ENCODE measurements at places on chromosomes 1 and 21.

DNA sequence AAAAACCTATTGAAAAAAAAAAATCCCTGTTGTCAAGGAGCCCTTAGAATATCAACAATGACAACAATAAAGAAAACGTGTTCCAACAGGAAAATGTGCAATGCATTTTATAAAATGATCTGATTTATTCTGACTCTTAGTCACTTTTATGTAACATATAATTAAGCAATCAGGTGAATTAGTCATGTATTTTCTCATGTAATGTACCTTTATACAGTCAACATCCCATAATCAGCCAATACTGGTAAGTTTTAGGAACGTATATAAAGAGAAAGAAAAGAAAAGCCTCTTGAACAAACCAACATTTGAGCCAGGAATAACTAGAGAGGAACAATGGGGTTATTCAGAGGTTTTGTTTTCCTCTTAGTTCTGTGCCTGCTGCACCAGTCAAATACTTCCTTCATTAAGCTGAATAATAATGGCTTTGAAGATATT is at the start of gene CLCA4:
Gene CLCA4 (plus strand): TSS at position 292 of the 435 bp plus-strand sequence. CDS start 42 bp downstream, at position 334.
- DNase-seq: peak; percentile 1

DNA sequence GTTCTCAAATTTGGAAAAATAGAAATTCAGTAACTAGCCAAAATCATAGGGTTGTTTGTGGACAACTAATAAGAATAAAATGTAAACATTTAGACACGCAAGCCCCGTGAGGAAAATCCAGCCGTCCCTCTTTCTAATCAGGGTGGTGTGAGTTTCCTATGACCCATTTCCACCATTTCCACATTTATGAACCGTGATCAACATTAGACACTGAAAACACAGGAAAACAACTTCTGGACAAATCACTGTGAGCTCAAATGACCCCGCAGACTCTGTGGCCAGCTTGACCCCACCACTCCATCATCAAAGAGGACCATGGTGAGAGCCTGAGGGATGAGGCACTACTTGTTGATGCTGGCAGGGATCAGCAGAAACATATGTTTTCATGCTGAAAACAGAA is 101.0 kb downstream of the SIM2 start:
- DNase-seq: no peak

- no peak for DNase-seq
Measured at GRCh38 chr1:102751111-102751510, 357.2 kb downstream of the COL11A1 start.

DNA sequence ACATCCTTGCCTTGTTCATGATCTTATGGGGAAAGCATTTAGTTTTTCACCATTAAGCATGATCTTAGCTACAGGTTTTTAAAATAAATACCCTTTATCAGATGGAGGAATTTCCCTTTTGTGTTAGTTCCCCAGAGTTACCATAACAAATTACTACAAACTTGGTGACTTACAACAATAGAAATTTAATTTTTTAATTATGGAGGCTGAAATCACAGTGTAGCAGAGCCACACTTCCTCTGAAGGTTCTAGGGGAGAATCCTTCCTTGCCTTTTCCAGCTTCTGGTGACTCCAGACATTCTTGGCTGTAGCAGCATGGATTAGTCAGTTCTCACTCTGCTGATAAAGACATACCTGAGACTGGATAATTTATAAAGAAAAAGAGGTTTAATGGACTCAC is 18.5 kb downstream of the MIGA1 start:
- DNase-seq: no peak

DNA sequence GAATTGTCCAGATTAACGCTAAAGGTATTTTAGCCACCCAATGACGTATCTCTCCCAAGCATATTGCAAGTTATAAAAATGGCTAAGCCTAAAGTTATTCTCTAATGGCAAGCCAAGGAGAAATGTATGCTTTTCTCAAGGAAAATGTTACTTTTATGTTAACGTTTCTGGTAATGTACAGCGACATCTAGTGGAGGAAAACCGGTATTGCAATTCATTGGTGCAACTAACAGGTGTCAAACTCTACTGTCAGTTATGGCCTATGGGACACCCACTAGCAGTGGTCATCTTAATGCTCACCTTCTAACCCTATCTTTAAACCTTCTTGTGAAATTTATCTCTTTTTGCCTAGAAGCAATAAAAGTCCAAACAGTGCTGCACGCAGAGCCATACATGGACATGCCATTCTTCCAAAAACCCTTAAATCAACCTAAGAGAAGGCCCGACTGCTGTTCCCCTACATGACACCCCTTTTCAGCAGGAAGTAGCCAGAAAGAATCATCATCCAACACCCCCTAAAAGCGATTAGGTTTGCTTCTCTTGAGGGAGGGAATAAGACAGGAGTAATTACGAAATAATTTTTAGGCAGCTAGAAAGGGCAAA is 68.7 kb upstream of the LRIF1 start:
- peak; percentile 52 for DNase-seq

DNA sequence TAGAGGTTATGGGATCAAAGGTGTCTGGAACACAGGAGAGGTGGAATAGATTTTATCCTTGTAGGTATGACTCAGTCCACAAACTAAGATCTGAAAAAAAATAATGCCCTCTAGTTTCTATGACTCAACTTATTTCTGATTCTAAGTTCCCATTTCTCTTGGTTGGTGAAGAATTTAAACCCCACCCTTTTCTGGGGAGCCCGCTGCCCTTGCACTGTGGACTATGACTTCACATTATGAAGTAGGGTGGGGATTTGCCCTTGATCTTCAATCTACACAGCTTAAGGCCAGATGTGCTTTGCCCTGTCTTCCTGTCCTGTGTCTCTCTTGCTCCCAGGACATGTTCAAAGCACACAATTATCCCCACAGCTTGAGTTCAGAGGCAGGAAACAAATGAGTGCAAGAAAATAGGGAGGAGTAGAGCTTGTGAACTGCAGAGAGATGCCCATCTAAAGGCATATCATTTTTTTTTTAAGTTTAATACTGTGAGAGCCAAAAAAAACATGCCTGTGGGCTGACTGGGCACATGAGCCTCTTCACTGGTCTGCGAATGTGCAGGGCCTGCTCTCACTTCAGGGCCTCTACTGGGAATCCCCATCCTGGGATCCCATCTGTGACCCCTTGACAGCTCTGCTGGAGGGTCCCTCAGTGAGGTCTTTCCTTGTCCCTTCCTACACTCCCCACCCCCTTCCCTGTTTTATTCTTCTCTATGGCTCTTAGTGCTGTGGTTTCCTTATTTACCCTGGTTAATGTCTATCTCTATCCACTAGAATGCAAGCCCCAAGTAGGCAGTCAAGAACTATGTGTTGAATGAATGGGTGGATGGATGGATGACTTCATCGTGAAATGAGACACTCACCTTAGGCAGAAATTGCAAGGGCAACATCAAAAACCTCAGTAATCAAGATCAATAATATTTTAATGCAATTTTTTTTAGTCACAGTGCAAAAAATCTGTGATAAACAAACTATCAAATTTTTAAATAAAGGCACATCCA is 61.5 kb downstream of the CD58 start:
- DNase-seq: peak; percentile 48

GRCh38 chr1:66278260-66279021 is 255.5 kb upstream of the SGIP1 start:
- peak; percentile 90 for DNase-seq

GRCh38 chr1:63073309-63074306 is 248.8 kb upstream of the FOXD3 start:
- peak; percentile 59 for DNase-seq

DNA sequence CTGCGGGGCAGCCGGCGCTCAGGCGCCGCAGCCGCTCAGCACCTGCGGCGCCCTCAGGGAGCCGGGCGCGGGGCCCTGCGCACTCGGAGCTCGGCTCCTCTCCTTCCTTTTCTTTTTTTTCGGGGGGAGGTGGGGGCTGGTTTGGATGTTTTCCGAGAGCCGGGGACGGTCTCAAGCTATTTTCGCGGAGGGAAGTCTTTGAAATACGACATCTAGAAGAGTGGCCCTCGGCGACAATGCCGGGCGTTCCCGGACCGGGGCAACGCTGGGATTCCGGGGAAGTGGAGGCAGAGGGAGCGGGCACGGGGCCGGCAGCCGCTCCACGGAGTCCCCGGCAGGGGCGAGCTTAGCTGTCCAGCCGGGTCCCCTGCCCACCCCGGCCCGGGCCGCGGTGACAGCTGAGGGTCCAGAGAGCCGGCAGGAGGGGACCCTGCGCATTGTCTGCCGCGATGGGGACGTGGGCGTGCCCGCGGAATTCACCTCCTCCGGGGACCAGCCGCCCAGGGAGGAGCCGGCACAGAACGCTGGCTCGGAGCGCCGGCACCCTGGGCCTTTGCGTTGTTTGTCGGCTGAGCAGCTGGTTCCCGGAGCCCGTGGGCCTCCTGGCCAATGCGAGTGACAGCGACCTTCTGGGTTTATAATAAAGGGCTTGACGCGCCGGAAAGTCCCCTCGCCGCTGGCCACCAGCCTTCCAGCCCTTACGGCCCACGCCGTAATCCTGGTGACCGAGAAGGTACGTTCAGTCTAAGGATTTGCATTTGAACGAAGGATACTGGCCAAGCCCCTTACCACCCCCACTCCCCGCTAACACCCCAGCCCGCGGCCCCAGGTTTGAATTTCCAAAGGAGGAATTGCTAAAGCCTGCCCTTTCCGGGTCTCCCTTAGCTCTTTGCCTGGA is 582 bp downstream of the SLC37A1 start:
- DNase-seq: peak; percentile 63

GRCh38 chr1:22665752-22666151 is 12.7 kb downstream of the C1QB start:
- DNase-seq: peak; percentile 29

- DNase-seq: no peak
Measured at GRCh38 chr1:20107796-20108195, 11.5 kb downstream of the PLA2G2D start.

GRCh38 chr1:97433094-97433823 is 487.6 kb downstream of the DPYD start:
- DNase-seq: no peak

DNA sequence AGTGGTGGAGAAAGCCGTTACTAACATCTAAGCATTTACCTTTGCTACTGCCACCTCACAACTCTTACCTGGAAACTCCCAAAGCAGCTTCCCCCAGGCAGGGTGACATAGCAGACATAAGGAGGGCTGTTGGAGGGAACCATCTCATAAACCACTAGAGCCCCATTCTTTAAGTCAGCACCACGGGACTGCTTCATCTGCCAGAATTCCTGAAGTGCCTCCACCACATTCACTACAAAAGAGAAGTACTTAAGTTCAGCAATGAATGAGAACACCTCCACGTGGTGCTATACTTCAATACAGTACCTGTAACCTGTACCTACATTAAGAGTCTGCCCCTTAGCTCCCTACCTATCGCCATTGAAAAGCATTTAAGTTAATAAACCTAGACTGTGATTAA is 10.3 kb downstream of the LIX1L start:
- DNase-seq: no peak

DNA sequence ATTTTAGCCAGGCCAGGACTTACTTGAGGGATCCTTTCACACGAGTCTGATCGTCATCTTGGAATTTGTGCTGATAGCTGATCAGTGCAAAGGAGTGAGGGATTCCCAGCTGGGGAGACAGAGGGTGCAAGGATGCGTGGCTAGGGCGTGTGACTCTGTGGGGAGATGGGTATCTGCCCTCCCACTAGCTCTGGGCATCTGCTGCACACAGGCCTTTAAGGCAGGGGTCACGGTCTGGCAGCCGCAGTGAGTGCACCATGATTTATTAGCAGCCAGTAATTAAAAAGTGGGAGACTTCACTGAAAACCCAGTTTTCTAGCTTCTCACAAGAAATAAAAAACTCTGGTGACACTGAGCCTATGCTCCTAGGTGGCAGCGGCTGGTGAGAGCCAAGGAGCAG is 20.4 kb downstream of the THAP3 start:
- no peak for DNase-seq

- DNase-seq: no peak
Measured at GRCh38 chr1:14759843-14760242, 161.4 kb downstream of the KAZN start.

DNA sequence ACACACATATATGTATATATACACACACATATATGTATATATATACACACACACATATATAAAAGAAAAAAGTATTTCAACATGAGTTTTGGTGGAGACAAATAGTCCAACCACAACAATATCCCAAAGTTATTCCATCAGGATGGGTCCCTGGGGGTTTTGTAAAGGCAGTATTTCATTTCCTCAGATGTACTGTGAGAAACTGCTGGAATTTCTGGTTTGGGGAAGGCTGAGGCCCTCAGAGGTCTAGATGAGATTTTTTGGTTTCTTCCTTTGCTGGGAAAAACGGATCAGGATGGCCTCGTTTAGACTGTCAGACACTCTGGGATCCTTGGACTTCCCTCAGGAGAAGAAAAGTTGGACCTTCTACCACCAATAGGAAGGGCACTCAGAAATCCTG is 36.5 kb upstream of the TENT5B start:
- DNase-seq: no peak

DNA sequence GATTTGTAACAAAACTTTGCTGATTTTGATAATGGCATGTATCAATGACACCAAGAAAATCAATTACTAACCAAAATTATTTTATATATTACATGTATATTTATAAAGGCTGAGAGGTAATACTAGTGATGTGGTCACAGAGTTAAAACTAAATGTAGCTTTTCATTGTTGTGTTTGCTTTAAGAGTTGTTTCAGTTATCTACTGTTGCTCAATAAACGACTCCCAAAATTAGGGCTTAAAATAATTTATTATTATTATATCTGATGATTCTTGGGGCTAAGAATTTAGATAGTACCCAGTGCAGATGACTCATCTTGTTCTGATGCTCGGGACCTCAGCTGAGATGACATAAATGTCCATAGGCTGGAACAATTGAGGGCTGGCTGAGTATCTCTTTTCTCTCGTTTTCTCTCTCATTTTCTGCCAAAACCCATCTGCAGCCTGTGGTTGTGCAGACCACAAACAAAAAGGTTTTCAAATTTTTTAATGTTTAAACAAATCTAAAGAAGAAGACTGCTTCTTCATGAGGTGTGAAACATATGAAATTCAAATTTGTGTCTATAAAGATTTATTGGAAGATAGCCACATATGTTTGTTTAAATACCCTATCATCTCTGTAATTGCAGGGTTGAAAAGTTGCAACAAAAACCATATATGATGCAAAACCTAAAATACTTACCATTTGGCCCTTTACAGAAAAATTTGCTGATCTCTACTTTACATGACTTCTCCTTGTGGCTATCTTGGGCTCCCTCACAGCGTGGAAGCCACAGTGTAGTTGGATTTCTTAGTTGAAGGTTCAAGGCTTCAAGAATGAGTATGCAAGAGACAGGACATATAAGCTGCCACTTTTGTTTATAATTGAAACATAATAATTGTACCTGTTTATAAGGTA is 14.8 kb upstream of the PTPRC start:
- no peak for DNase-seq

- DNase-seq: no peak
Measured at GRCh38 chr1:243982447-243983018, 68.5 kb upstream of the ZBTB18 start.

DNA sequence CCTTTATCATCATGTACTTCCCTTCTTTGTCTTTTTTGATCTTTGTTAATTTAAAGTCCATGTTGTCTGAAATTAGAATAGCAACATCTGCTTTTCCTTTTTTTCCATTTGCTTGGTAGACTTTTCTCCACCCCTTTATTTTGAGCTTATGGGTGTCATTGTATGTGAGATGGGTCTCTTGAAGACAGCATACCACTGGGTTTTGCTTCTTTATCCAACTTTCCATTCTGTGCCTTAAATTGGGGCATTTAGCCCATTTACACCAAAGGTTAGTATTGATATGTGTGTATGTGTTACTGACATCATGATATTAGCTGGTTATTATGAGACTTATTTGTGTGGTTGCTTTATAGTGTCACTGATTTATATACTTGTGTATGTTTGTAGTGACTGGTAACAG is 50.2 kb downstream of the IFI44 start:
- DNase-seq: no peak

GRCh38 chr1:19844731-19845495 is 29.8 kb upstream of the RNF186 start:
- no peak for DNase-seq

All from common myeloid progenitor, CD34-positive (primary cell).